ENCODE measurements at places on chromosomes 11 and 22. TPM values are rescaled to one million over a fixed set of nuclear protein-coding genes. Genes with fewer than 3 reads are reported as not detected.

The NRIP3 gene
- total RNA-seq, result 1.6 TPM

The MOGAT2 gene
- total RNA-seq, result not detected

The FAM180B gene
- not detected for total RNA-seq

The HTR3B gene
- 0.16 TPM for total RNA-seq

The SEPTIN5 gene
- 10.4 TPM for total RNA-seq

The DLAT gene
- total RNA-seq, result 33.1 TPM

The PLAAT3 gene
- total RNA-seq, result 88.2 TPM

- peak; percentile 56 for DNase-seq
- no peak overlapping the region for H3K4me3 ChIP-seq
- no peak overlapping the region for H3K27ac ChIP-seq
- H3K27me3 ChIP-seq, result no peaks in the 10 kb centered on the region
- no peaks in the 10 kb centered on the region for H3K4me1 ChIP-seq
These were observed 206.2 kb upstream of the CADM1 start for GRCh38 chr11:115710426-115710825.

- no peak overlapping the region for H3K4me3 ChIP-seq
- H3K36me3 ChIP-seq, result no peaks in the 10 kb centered on the region
- no peak overlapping the region for H3K27ac ChIP-seq
These were observed 3.8 kb downstream of the MAPK8IP2 start for GRCh38 chr22:50604256-50605001.

DNA sequence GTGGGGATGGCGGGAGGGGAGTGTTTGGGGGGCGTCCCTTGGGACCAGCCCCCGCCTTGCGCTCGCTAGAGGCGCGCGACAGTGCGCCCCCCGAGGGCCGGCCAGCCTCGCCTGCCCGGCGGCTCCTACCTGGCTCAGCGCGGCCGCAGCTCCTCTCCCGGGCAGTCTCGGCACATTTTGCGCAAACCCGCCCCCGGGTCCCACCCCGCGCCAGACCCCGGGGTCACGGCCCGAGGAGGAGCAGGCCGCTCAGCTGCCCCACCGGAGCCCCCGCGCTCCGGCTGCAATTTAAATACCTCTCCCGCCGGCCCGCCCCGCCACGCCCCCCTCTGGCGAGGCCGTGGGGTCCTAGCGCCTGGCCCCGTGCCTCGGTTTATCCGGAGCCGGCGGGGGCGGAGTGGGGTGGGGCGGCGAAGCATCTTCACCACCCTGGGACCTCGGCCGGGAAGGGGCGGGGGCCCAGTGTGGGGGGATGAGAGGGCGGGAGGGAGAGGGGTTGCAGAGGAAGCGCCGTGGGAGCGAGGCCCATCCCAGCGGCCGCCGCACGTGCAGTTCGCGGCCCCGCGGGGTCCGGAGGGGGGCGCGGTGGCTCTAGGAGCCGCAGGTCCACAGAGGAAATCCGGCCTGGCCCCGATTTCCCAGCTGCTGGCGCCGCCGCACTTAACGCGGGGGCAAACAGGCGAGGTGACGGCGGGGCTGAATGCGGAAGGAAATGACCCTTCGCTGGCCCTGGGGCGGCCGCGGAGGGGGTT is at the start of gene LRRC32:
TSS of gene LRRC32 (minus strand) at position 263 of the 752 bp plus-strand sequence. CDS start 4,793 bp downstream, outside the sequence.
- no peaks in the 10 kb centered on the region for H3K36me3 ChIP-seq
- H3K27me3 ChIP-seq, result no peaks in the 10 kb centered on the region
- H3K4me3 ChIP-seq, result peak within 1 kb of the TSS; percentile 48
- peak within 1 kb of the TSS; percentile 81 for H3K27ac ChIP-seq

DNA sequence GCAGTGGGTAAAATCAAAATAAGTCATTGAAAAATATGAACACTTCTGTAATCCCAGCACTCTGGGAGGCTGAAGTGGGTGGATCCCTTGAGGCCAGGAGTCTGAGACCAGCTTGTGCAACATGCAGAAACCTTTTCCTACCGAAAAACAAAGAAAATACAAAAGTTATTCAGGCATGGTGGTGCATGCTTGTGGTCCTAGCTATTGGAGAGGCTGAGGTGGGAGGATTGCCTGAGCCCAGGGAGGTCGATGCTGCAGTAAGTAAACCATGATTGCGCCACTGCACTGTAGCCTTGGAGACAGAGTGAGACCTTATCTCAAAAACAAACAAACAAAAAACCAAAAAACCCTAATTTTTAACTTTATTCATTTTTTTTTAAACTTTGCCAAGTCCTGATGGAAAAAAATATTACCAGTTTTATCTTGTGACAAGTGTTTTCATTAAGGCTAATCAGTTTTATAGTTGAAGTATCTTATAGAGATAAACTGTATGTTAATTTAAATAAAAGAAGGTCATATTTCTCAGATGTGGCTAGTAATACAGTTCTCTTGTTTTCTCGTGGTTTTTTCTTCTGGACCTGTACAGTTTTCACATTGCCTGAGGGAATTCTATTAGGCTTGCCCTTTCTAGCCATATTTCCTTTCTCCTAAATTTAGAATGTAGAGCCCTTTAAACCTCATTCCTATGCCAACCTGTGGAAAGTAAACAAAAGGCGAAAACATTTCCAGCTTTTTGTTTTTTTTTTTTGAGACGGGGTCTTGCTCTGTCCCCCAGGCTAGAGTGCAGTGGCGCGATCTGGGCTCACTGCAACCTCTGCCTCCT is 9.4 kb downstream of the HIPK3 start:
- no peak overlapping the region for H3K27ac ChIP-seq
- no peaks in the 10 kb centered on the region for H3K27me3 ChIP-seq
- no peak overlapping the region for H3K4me3 ChIP-seq
- peaks cover 8% of the 10 kb centered on the region for H3K4me1 ChIP-seq

DNA sequence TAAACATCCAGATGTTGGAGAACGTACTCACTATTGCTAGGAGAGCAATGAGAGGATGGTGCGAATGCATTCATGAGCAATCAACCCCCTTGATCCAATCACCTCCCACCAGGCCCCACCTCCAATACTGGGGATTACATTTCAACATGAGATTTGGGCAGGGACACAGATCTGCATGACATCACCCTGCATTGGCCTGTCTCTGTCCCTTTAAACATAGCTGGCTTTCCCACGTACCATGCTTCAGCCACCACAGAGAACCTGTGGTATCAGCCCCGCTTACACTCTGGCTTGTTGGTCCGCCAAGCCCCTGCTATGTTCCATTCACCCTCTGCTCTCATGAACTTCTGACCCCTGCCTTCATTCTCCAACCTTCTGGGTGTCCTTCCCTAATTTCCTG is 157.5 kb upstream of the E2F8 start:
- no peaks in the 10 kb centered on the region for H3K27me3 ChIP-seq
- no peak overlapping the region for H3K27ac ChIP-seq
- H3K4me1 ChIP-seq, result peaks cover 3% of the 10 kb centered on the region
- no peaks in the 10 kb centered on the region for H3K36me3 ChIP-seq
- no peak overlapping the region for H3K4me3 ChIP-seq

DNA sequence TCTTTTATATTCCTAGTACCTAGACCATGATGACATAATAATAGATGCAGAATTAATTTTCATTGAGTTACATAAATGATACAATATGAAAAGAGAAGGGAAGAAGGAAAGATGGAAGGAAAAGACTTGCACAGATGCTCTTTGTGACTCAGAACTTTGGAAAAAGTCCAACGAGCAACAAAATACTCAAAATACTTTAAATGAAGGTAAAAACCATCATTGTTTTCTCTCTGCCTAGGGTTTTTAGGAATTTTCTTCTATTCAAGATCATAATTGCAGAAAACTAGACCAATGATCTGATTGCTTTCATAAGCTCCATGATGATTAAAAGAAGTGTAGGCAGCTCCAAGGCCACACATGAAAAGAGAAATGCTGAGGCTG is 276.9 kb downstream of the KIRREL3 start:
- no peaks in the 10 kb centered on the region for H3K27me3 ChIP-seq
- H3K27ac ChIP-seq, result no peak overlapping the region
- DNase-seq, result no peak
- no peaks in the 10 kb centered on the region for H3K4me1 ChIP-seq
- no peak overlapping the region for H3K4me3 ChIP-seq
- no peaks in the 10 kb centered on the region for H3K36me3 ChIP-seq

DNA sequence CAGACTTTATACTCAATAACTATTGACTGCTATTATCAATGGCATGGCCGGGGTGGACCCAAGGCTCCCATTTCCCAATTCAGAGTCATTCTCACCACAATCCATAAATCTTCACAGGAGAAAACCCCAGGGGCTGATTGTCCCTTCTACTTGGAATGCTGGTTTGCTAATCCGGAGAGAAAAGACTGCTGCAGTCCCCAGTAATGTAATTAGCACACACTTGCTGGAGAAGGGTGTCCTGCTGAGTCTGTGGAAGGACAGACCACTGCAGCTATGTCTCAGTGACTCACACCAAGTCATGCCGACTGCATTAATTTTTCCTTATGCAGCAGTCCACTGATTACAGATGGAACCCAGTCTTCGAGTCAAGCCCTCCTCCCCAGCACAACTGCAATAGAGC is 5.9 kb upstream of the ETS1 start:
- no peaks in the 10 kb centered on the region for H3K4me1 ChIP-seq
- no peaks in the 10 kb centered on the region for H3K36me3 ChIP-seq
- no peaks in the 10 kb centered on the region for H3K27me3 ChIP-seq
- DNase-seq, result no peak

GRCh38 chr22:29396126-29396525 is 7.8 kb upstream of the AP1B1 start:
- H3K36me3 ChIP-seq, result no peaks in the 10 kb centered on the region
- H3K27ac ChIP-seq, result no peak overlapping the region
- DNase-seq, result no peak
- H3K27me3 ChIP-seq, result no peaks in the 10 kb centered on the region

DNA sequence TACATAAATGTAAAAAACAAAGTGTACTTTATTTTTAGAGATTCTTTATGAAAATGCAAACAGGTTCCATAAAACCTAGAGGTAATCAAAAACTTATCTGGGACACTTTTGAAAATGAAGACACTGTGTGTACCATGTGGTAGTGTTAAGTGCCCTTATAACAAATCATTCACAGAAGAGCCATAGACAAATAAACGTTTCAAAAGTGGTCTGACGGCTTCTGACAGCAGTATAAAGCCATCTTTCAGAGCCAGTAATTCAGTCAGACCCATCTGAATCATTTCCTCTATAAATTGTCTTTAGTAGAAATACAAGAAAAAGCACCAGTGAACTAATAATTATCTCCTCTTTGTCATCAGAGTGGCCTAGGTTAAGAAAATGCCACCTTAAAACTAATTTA is 100.0 kb downstream of the PAX6 start:
- no peaks in the 10 kb centered on the region for H3K4me1 ChIP-seq
- no peak overlapping the region for H3K27ac ChIP-seq
- no peak overlapping the region for H3K4me3 ChIP-seq
- no peak for DNase-seq
- no peaks in the 10 kb centered on the region for H3K27me3 ChIP-seq

- H3K27ac ChIP-seq, result no peak overlapping the region
- H3K36me3 ChIP-seq, result no peaks in the 10 kb centered on the region
- DNase-seq, result no peak
- no peak overlapping the region for H3K4me3 ChIP-seq
- H3K4me1 ChIP-seq, result no peaks in the 10 kb centered on the region
These were observed 388.9 kb upstream of the ANO3 start for GRCh38 chr11:25943031-25943430.

GRCh38 chr11:130318031-130318673 is 3.4 kb upstream of the ZBTB44 start:
- no peak overlapping the region for H3K4me3 ChIP-seq
- peak overlapping the region; percentile 47 for H3K27ac ChIP-seq
- DNase-seq, result no peak
- no peaks in the 10 kb centered on the region for H3K27me3 ChIP-seq

- no peak overlapping the region for H3K4me3 ChIP-seq
- peak; percentile 87 for DNase-seq
- H3K27ac ChIP-seq, result no peak overlapping the region
- no peaks in the 10 kb centered on the region for H3K36me3 ChIP-seq
- no peaks in the 10 kb centered on the region for H3K4me1 ChIP-seq
These were observed 17.0 kb upstream of the FAM181B start for GRCh38 chr11:82750643-82751139.

DNA sequence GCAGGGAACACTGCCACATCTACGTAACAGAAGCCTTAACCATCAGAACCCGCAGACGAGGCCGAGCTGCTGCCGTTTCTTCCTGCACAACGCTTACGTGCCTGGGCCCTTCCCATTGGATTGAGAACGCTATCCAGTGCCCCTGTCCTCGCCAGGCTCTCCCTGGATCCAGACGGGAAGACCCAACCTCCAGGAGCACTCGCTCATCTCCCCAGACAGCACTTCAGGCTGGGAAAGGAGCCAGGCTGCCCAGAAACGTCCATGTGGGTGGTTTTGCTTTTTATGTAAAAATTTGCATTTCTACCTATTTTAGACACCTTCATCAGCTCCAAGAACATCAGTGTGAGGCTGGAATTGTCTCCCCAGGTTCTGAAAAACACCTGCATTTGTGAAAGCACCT is 7.3 kb upstream of the CRYBB3 start:
- H3K27ac ChIP-seq, result no peak overlapping the region
- no peaks in the 10 kb centered on the region for H3K27me3 ChIP-seq
- peaks cover 3% of the 10 kb centered on the region for H3K36me3 ChIP-seq
- no peak overlapping the region for H3K4me3 ChIP-seq
- DNase-seq, result no peak

GRCh38 chr11:123469089-123469488 is 39.0 kb downstream of the GRAMD1B start:
- H3K4me3 ChIP-seq, result no peak overlapping the region
- H3K27me3 ChIP-seq, result no peaks in the 10 kb centered on the region
- DNase-seq, result no peak
- no peak overlapping the region for H3K27ac ChIP-seq
- no peaks in the 10 kb centered on the region for H3K36me3 ChIP-seq

DNA sequence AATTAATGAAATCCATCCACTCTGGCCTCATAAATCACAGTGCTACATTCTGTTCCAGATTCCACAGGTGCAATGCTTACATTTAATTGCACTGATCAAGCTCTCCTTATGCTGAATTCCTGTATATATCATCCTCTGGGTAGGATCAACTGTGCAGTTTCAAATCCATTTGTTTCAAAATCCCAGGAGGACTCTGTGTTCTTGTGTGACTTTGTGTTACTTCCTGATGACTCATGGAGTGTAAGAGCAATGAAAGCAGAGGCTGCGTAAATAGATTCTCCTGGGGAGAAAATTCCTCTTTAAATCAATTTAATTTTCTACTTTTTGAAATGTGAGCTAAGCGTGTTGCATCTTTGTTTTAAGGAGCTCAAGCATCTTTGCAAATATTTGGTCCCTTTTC is 752.7 kb downstream of the METTL15 start:
- H3K27ac ChIP-seq, result no peak overlapping the region
- H3K4me3 ChIP-seq, result no peak overlapping the region
- no peaks in the 10 kb centered on the region for H3K4me1 ChIP-seq
- H3K27me3 ChIP-seq, result no peaks in the 10 kb centered on the region
- no peaks in the 10 kb centered on the region for H3K36me3 ChIP-seq

DNA sequence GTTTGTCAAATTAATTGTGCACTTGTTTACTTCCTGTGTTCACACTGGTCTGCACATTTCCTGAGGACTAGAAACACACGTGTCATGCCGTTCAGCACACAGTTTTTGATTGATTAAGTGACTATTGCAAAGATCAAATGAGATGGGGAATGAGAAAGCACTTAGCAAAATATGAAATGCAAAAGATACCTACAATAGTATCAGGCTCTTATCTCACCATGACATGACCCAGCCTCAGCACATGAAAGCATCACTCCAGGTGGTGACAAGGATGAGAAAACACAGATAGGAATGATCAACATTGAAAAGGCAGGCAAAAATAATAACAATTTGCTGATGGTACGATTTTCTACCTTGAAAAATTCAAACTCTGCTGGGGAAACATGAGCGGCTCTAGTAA is 42.1 kb upstream of the TP53I11 start:
- H3K36me3 ChIP-seq, result no peaks in the 10 kb centered on the region
- H3K27me3 ChIP-seq, result no peaks in the 10 kb centered on the region
- H3K27ac ChIP-seq, result no peak overlapping the region
- no peak for DNase-seq

All from kidney (tissue), 22 donors.